Naive thymus-derived CD4-positive, alpha-beta T cell (primary cell): ENCODE measurements at places on chromosomes 5 and 9. TPM values are rescaled to one million over a fixed set of nuclear protein-coding genes. Genes with fewer than 3 reads are reported as not detected.
A peak's percentile ranks its signal among the peaks of the same experiment; 100 is the strongest.

Gene FAM221B
- polyA plus RNA-seq, result not detected

Gene DENND4C
- polyA plus RNA-seq, result 34.7 TPM

DNA sequence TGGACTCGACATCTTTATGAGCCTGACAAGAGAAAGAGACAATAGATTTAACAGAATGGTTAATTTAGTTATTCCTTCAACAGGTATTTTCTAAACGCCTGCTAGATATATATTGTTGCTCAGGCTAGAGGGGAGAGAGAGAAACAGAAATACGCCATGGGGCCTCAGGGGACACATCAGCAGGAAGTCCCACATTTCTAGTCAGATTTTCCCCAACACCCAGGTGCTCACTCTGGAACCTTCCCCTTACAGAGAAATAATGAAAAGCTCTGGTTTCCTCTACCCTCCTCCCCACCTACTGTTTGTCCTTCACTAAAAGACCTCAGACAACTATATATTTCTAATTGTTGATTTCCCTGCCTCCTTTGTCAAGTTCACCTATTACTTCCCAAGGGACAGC lies 130.3 kb upstream of the TBC1D2 start:
- H3K27ac ChIP-seq, result no peak overlapping the region
- no peaks in the 10 kb centered on the region for H3K36me3 ChIP-seq
- DNase-seq, result no peak
- no peaks in the 10 kb centered on the region for H3K4me1 ChIP-seq
- H3K4me3 ChIP-seq, result no peak overlapping the region

- no peaks in the 10 kb centered on the region for H3K27me3 ChIP-seq
Observed at GRCh38 chr5:153985498-153985897, 53.2 kb downstream of the FAM114A2 start.

- H3K27ac ChIP-seq, result no peak overlapping the region
- H3K27me3 ChIP-seq, result no peaks in the 10 kb centered on the region
- DNase-seq, result no peak
- H3K4me3 ChIP-seq, result no peak overlapping the region
- H3K36me3 ChIP-seq, result no peaks in the 10 kb centered on the region
Observed at GRCh38 chr5:91256142-91256524, 127.0 kb downstream of the ARRDC3 start.

Gene PLPPR1
- polyA plus RNA-seq, result not detected

DNA sequence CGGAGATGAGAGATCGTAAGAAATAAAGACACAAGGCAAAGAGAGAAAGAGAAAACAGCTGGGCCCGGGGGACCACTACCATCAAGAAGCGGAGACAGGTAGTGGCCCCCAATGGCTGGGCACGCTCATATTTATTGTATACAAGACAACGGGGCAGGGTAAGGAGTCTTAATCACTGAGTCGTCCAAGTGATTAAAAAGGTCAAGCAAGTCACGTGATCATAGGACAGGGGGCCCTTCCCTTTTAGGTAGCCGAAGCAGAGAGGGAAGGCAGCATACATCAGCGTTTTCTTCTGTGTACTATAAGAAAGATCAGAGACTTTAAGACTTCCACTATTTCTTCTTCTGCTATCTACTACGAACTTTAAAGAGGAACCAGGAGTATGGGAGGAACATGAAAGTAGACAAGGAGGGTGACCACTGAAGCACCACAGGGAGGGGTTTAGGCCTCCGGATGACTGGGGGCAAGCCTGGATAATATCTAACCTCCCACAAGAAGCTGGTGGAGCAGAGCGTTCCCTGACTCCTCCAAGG lies 24.6 kb upstream of the QSOX2 start:
- H3K27ac ChIP-seq, result no peak overlapping the region
- H3K36me3 ChIP-seq, result no peaks in the 10 kb centered on the region
- H3K4me3 ChIP-seq, result no peak overlapping the region

Gene CRHBP
- polyA plus RNA-seq, result not detected

Gene TSLP
- polyA plus RNA-seq, result not detected

DNA sequence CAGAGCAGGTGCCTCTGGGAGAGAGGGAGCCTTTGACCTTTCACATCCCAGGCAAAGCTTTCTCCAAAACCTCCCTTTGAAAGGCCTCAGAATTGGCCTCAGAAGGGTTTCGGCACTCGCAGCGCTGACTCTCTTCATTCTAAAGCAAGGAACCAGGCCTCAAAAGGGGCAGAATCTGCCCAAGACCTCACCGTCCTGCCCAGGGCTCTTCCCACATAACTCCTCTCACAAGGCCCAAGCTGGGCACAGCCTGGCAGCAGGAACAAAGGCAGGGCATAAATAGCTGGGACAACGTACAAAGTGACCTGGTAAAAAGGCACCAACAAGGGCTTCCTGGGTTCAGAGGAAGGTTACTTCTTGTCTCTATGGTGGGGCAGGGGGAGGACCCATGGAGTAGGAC lies 166.3 kb upstream of the FSTL4 start:
- no peaks in the 10 kb centered on the region for H3K4me1 ChIP-seq
- no peak for DNase-seq
- no peaks in the 10 kb centered on the region for H3K27me3 ChIP-seq
- H3K36me3 ChIP-seq, result no peaks in the 10 kb centered on the region
- no peak overlapping the region for H3K4me3 ChIP-seq
- no peak overlapping the region for H3K27ac ChIP-seq

Gene NIPAL4
- not detected for polyA plus RNA-seq

Gene NR5A1
- not detected for polyA plus RNA-seq

Gene EDIL3
- polyA plus RNA-seq, result not detected

Gene GADD45G
- not detected for polyA plus RNA-seq

DNA sequence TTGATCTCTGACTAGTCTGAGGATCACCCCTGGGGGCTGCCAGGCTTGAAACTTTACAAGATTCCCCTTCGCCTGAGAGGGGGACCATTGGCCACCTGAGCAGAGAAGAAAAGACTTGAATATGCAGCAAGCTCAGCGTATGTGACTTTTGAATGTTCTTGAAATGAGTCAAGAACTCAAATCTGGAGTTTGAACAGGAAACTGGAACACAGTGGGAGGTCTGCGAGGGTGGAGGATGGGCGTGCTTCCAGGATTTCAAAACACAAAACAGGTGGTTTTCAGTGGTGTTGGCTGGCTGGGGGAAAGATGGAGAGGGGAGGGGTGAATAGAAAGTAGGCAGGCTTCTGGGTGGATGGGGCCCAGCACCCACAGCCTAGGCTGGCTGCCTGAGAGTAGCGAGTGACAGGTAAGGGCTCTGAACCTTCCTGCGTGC lies 40.6 kb downstream of the TMEM174 start:
- no peak overlapping the region for H3K4me3 ChIP-seq
- peaks cover 11% of the 10 kb centered on the region for H3K27me3 ChIP-seq
- no peak overlapping the region for H3K27ac ChIP-seq
- no peak for DNase-seq
- no peaks in the 10 kb centered on the region for H3K36me3 ChIP-seq

GRCh38 chr5:55386356-55386755 lies 78.6 kb downstream of the MTREX start:
- DNase-seq, result no peak
- H3K4me1 ChIP-seq, result no peaks in the 10 kb centered on the region
- H3K4me3 ChIP-seq, result no peak overlapping the region
- no peaks in the 10 kb centered on the region for H3K27me3 ChIP-seq

DNA sequence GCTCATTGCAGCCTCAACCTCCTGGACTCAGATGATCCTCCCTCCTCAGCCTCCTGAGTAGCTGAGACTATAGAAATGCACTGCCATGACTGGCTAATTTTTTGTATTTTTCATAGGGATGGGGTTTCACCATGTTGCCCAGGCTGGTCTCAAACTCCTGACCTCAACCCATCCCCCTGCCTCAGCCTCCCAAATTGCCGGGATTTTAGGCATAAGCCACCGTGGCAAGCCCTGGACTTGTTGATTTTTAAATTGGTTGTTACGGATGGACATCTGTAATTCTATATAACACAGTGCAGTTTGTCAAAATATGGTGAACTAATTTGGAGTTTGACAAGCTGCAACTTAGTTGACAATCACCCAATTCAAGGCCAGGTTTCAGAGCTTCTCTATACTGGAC lies 22.7 kb downstream of the SNX18 start:
- no peak for DNase-seq
- H3K4me1 ChIP-seq, result peaks cover 3% of the 10 kb centered on the region
- no peak overlapping the region for H3K27ac ChIP-seq

- H3K27ac ChIP-seq, result no peak overlapping the region
- no peaks in the 10 kb centered on the region for H3K4me1 ChIP-seq
- H3K27me3 ChIP-seq, result no peaks in the 10 kb centered on the region
- H3K4me3 ChIP-seq, result no peak overlapping the region
- no peaks in the 10 kb centered on the region for H3K36me3 ChIP-seq
Observed at GRCh38 chr5:107464876-107465275, 205.9 kb downstream of the EFNA5 start.

Gene C1QTNF3
- polyA plus RNA-seq, result 0.52 TPM

DNA sequence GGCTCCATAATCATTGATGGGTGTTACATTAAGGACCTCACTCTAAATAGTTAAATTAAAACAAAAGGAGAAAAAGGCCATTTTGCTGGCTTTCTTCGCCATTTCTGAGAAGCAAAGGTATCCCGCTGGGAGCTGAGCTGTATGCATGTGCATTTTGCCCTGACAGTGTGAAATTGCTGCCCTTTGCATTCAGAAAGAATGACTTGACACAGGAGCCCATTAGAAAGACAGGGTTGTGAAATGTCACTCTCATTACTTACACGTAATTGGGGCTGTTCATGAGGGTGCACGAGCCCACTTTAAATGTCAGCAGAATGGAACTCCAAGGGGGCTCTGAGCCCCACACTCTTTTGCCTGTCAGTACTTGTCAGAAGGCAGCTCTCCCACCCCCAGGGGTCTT lies 85.0 kb downstream of the SEMA4D start:
- H3K27ac ChIP-seq, result peak overlapping the region; percentile 4
- H3K4me3 ChIP-seq, result no peak overlapping the region
- no peaks in the 10 kb centered on the region for H3K27me3 ChIP-seq
- peaks cover 51% of the 10 kb centered on the region for H3K4me1 ChIP-seq

GRCh38 chr5:135269931-135270421 lies 129.1 kb downstream of the MACROH2A1 start:
- H3K27ac ChIP-seq, result no peak overlapping the region
- no peaks in the 10 kb centered on the region for H3K27me3 ChIP-seq
- no peak overlapping the region for H3K4me3 ChIP-seq
- no peaks in the 10 kb centered on the region for H3K36me3 ChIP-seq

Gene SNCAIP
- not detected for polyA plus RNA-seq

GRCh38 chr9:108469654-108470053 lies 386.1 kb downstream of the ACTL7B start:
- H3K36me3 ChIP-seq, result no peaks in the 10 kb centered on the region
- H3K27me3 ChIP-seq, result no peaks in the 10 kb centered on the region
- DNase-seq, result no peak

- DNase-seq, result no peak
- no peak overlapping the region for H3K4me3 ChIP-seq
- no peak overlapping the region for H3K27ac ChIP-seq
- no peaks in the 10 kb centered on the region for H3K36me3 ChIP-seq
- H3K27me3 ChIP-seq, result no peaks in the 10 kb centered on the region
Observed at GRCh38 chr5:91182763-91183162, 200.4 kb downstream of the ARRDC3 start.

GRCh38 chr9:38685535-38685934 lies 34.4 kb downstream of the FAM240B start:
- no peak overlapping the region for H3K4me3 ChIP-seq
- no peak overlapping the region for H3K27ac ChIP-seq
- H3K4me1 ChIP-seq, result no peaks in the 10 kb centered on the region

GRCh38 chr5:103450333-103451061 lies 112.1 kb downstream of the NUDT12 start:
- no peak for DNase-seq
- H3K36me3 ChIP-seq, result no peaks in the 10 kb centered on the region
- no peak overlapping the region for H3K4me3 ChIP-seq
- no peaks in the 10 kb centered on the region for H3K4me1 ChIP-seq
- no peaks in the 10 kb centered on the region for H3K27me3 ChIP-seq

- no peaks in the 10 kb centered on the region for H3K36me3 ChIP-seq
- DNase-seq, result no peak
- no peaks in the 10 kb centered on the region for H3K4me1 ChIP-seq
- no peak overlapping the region for H3K27ac ChIP-seq
- H3K4me3 ChIP-seq, result no peak overlapping the region
Observed at GRCh38 chr5:180575571-180575970, 15.7 kb downstream of the SCGB3A1 start.

Gene RXRA
- 0.31 TPM for polyA plus RNA-seq

Gene APBA1
- 0.06 TPM for polyA plus RNA-seq

DNA sequence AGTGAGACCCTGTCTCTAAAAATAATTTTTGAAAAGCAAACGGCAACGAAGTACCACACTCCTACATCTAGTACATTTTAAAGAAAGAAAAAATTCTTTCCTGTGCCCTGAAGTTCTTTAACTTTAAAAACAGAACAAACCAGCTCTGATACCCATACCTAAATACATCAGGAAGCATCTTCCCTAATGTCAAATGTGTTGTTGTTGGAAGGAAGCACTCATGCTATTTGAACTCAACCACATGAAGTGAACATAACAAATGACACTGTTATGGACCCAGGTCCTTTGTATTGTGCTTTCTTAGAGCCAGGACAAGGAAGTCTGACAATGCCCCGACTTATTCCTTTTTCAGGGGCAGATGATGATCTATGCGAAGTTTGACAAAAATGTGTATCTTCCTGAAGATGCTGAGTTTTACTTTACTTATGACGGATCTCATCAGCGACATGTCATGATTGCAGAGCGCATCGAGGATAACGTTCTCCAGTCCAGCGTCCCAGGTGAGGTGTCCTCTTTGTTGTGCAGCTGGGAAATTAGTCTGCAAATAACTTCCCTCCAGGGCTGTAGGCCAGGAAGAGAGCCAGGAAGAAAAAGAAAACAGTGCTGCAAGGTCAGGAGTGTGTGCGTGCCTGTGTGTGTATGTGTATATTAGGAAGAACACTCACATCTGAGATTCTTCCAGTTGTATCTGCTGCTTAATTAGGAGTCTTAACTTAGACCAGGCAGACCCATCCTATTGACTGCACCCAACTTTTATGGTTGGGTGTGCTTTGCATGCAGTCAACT lies 123.7 kb downstream of the ARHGEF28 start:
- H3K27me3 ChIP-seq, result no peaks in the 10 kb centered on the region
- H3K4me3 ChIP-seq, result no peak overlapping the region
- no peaks in the 10 kb centered on the region for H3K36me3 ChIP-seq
- no peak for DNase-seq
